Effector CD4-positive, alpha-beta T cell (primary cell): ENCODE measurements at places on chromosomes 3 and 15.

DNA sequence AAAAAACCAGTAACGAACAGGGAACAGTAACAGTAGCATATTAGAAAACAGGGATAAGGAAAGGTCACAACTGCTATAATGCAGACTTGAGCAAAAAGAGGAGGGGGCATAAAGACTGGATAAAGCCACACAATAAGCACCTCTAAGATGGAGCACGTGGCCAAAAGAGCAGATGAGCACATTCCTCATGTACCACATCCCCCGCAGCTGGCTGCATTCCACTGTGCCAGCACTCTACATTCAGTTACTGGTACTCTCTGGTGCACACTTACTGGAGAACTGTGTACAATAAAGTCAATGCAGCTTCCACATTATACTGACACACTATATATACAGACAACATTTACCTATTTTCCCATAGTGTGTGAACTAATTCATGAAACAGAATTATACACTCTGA lies 64.7 kb downstream of the UBE3A start:
- DNase-seq = no peak

DNA sequence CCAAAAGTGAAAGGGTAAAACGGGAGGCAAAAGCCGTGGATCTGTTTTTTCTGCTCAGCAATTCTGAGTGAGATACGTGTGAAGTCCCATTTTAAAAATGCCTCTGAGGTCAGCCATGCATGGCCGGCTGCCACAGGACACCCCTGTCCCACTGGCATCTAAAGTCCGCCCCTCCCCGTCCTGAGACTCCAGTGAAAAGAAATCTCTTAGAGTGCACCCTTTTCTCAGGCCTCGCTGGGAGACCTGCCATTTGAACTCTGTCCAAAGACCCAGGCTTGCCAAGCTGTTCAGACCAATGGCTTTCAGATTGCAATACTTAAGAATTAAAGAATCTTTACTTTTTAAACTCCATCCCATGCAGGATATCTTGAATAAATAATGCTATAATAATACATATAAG lies 61.0 kb upstream of the SLC24A5 start:
- no peak for DNase-seq

DNA sequence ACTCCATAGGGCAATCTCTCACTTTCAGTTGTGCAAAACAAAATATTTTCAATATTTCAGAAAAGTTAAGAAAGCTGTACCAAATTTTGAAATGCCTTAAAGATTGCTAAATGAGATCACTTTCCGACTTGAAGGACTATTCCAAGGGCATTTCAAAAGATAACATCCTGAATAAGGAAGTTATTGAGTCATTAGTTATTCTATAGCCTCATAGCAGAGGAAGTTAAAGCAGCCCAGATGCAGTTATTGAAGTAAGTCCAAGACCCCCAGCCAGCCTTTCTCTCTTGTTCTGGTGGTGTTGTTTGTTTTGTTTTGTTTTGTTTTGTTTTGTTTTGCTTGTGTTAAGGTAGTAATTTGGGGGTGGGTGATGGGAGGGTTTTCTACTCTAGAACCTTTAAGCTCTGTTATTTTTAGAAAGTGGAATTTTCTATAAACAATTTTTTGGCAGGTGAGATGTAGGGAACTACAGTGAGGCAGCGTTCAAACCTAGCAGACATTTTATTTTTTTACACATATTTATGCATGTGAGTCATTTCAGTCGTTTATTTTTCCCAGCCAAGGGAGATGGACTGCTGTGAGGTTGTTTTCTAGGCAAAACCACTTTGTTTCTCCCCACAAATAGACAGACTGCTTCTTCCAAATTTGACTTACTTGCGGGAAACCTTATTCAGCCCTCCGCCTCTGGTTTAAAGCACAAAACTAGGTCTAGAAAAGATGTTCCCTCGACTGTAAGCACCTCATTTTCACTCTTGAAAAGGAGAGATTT lies 216.3 kb upstream of the ARPP21 start:
- no peak for DNase-seq

GRCh38 chr3:51927061-51927977 lies 14.4 kb downstream of the RRP9 start:
- DNase-seq = no peak

DNA sequence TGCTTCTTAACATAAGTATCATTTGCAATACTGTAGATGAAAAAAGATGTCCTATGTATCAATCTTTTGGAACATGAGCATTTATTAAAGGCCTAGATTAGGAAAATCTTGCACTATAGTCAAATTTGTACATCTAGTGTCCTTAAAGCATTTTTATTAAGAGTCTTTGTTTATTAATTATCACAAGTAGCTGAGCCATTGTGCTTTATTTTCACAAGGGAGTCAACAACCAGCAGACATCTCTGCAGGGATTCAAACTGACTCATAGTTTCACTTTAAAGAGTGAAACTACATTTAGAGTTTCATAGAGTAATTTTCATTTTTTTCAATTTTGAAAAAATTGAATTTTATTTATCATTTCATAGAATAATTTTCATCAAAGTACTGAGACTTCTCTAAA lies 94.5 kb upstream of the EIF1B start:
- DNase-seq = no peak
